ENCODE measurements at places on chromosomes 5 and 9.

DNA sequence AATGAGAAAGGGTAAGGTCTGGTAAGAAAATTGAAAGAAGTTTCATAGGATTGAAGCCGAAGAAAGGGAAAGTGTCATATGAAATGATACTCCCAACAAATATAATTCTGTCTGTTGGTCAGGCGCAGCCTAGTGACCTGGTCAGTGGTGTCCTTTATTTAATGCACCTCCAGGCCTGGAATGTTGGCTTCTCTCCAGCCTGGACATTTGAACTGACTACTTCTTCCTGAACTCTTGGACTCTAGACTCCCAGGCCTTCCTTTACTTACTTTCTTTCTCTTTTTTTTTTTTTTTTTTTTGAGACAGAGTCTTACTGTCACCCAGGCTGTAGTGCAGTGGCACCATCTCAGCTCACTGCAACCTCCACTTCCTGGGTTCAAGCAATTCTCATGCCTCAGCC is 1381.5 kb upstream of the WWC1 start:
- DNase-seq, result no peak

GRCh38 chr9:118273048-118273447 is 568.8 kb downstream of the TLR4 start:
- no peak for DNase-seq

- DNase-seq, result no peak
These were observed 71.5 kb upstream of the MEF2C start for GRCh38 chr5:88954511-88954910.

DNA sequence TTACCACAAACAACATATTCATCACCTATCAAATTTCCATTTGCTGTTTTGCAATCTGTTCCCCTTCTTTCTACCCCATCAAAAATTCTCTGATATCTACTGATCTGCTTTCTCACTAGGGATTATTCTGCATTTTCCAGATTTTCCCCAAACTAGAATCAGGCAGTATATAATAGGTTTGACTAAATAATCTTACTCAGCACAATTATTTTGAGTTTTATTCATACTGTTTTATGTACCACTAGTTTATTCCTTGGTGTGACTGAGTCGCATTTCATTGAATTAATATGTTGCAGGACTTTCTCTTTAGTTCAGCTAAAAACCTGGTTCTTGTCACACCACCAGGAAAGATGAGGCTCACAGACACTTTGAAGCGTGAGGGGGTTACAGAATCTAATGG is 131.4 kb downstream of the CYLC2 start:
- DNase-seq, result no peak

GRCh38 chr5:63230754-63231153 is 652.1 kb downstream of the LRRC70 start:
- DNase-seq, result no peak

- no peak for DNase-seq
These were observed 39.9 kb upstream of the CPLX2 start for GRCh38 chr5:175831507-175831906.
